Smooth muscle cell of the brain vasculature (primary cell): ENCODE measurements at places on chromosomes 12 and 14.

DNA sequence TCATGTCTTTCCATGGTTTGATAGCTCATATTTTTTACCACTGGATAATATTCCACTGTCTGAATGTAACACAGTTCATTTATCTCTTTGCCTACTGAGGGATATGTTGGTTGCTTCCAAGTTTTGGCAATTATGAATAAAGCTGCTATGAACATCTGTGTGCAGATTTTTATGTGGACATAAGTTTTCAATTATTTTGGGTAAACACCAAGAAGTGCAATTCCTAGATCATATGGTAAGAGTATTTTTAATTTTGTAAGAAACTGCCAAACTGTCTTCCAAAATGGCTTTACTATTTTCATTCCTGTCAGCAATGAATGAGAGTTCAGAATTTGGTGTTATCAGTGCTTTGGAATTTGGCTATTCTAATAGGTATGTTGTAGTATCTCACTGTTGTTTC, 43.7 kb upstream of the SLC35F4 start:
- DNase-seq = no peak

- DNase-seq = no peak
Observed at GRCh38 chr12:128578045-128578444, 245.7 kb downstream of the SLC15A4 start.

- no peak for DNase-seq
Observed at GRCh38 chr14:92513966-92514843, 624 bp downstream of the RIN3 start.

DNA sequence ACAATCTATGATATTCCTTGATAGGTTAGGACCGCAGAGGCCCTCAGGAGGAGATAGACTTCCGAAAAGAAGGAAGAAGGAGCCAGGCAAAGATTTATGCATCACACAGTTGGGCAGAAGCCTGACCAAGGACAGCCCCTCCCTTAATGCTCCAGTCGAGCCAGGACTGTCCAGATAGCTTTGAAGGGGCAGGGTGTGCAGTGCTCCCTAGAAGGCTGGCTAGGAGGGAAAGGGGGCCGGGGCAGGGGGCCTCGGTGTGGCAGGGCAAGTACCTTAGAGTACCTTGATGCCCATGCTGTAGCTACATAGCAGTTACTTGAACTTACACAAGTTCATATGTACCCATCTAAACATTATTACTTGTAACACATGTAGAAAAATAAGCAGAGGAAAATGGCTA, 94.7 kb upstream of the NOS1 start:
- no peak for DNase-seq

DNA sequence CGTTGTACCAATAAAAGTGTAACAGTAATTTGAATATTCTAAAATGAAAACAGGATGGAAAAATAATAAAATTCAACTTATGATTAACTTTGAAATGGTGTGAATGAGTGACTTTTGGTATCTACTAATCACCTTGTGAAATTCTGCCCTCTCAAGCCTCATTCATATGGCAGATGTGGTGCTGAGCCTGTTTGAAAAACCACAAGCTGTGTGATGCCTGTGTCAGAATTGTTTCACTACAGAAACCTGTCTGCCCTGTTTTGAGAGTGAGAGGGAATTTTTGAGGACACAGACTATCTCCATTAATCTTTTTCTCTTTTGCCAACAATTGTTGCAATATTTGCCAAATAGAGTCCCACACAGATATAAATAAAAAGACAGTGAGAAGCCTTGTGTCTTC, 3.9 kb upstream of the RNU6-7 start:
- no peak for DNase-seq

- peak; percentile 3 for DNase-seq
Observed at GRCh38 chr14:72291908-72292688, 359.9 kb downstream of the RGS6 start.

- DNase-seq = no peak
Observed at GRCh38 chr12:77054851-77055250, 10.5 kb downstream of the E2F7 start.

GRCh38 chr12:75556311-75556899, 45.0 kb upstream of the KRR1 start:
- no peak for DNase-seq
